ENCODE measurements at places on chromosomes 16 and 17. TPM values are rescaled to one million over a fixed set of nuclear protein-coding genes. Genes with fewer than 3 reads are reported as not detected.

KRTAP4-3 gene
- not detected for total RNA-seq

FAM83G gene
- 9.4 TPM for total RNA-seq

KRTAP3-3 gene
- not detected for total RNA-seq

C16orf89 gene
- total RNA-seq: not detected

DNA sequence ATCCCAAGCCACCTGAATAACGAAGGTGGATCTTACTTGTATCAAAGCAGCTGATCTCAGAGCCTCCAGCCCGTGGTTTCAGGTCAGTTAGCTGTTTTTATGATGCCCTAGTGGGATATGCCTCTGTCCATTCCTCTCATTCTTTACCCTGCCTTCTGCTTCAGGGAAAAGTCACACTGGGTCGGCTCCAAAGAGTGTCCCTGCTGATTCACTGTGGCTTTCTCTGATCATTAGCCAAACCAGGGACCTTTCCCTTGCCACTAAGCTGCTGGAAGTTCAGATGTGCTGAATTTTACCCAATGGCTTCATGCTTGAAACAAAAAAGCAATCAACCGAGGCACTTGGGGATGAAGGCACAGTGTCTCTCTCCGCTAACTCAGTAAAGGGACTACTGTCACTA, 170.2 kb upstream of the SALL1 start:
- no peak for DNase-seq

- DNase-seq: no peak
These were observed 9.1 kb upstream of the CCL5 start for GRCh38 chr17:35889241-35889640.

- DNase-seq: no peak
These were observed 197.8 kb upstream of the PIRT start for GRCh38 chr17:11035681-11036080.

- DNase-seq: no peak
These were observed 1.2 kb upstream of the WIPI1 start for GRCh38 chr17:68458260-68459036.

DNA sequence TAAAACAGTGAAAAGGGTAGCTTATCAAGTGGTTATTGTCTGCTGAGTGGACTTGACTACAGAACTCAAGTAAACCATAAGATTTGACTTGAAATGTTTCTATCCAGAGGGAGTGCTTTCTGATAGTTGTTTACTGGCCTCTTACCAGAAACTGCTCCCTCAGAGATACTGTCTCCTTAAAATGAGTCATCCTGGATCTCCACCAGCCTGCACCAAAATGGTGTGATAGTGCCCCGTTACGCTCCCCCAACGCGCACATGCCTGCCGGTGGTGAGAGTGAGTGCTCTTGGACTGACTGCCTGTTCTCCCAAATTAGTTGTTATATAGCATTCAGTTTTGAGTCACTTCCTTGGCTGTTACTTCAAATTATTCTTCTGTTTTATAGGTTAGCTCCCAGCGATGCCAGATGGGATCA, 22.9 kb downstream of the PRCD start:
- DNase-seq: no peak

GRCh38 chr17:19644493-19645210, 3.9 kb upstream of the ALDH3A2 start:
- no peak for DNase-seq

DNA sequence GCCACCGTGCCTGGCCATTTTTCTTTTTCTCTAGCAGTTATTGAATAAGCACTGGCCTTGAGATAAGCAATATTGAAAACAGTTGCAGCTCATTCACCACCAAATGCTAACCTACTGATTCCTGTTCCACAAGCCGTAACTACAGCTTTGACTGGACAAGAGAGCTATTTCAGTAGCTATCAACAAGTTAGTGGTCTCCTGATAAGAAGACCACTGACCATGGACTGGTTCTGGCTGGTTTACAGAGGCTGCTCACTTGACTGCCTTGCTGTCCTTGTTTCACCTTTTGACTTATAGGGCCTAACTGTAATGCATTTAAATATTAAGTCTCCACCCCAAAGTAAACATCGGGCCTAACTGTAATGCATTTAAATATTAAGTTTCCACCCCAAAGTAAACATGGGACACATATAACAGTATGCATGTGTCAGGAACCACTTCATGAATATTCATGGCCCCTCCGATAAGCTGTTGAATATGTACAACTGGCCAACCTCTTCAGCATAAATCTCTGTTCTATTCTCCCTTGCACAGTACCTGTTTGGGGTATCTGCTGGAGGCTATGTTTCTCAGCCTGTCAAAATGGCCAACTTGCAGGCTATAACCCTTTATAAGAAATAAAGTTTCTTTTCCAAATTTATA, 94.1 kb downstream of the USP32 start:
- no peak for DNase-seq

GRCh38 chr16:46889942-46890300, 5.8 kb downstream of the GPT2 start:
- no peak for DNase-seq

DNA sequence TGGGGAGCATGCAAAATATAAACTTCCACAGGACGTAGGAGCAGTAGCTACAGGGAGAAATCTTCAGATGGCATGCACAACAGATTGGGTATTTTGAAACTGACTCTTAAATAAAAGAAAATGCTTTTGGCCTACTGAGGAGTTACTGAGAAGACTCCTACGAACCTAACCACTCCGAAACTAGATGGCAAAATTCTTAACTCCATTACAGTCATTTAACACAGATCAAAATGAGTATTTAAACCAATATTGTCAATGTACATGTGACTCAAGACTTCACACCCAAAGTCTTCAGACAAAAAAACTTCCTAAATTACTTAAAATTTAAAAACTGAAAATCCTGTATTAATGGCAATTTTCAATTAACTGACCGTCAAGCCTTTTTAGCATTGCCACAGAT, 8.4 kb upstream of the TERB1 start:
- no peak for DNase-seq

DNA sequence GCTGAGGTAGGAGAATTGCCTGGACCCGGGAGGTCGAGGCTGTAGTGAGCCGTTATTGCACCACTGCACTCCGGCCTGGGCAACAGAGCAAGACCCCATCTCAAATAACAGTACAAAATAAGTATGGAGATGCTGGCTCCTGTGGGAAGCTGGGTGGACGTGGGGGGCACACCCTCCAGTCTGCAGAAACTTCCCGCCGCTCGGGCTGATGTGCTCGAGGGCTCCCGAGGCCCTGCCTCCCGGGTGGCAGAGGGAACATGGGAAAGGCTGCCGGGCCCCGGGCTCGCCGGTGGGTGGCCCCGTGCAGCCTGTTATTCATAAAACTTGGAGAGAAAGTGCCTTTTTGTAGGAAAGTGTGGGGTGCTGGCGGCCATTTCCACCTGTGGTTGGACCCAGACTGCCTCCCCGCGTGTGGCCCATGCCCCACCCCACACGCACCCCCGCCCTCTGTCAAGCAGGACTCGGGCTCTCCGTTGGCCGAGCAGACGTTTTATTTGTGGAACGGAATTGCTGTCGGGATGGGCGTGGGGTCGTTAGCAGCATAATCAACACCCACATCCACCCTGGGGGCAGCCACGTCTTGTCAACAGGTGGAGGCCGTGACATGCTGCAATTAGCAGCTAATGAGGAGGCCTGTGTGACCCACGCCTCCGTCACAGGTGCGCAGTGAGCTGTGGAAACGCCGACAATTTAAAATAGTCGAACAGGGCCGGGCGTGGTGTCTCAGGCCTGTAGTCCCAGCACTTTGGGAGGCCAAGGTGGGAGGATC, 7.4 kb upstream of the CIAO3 start:
- DNase-seq: no peak

DNA sequence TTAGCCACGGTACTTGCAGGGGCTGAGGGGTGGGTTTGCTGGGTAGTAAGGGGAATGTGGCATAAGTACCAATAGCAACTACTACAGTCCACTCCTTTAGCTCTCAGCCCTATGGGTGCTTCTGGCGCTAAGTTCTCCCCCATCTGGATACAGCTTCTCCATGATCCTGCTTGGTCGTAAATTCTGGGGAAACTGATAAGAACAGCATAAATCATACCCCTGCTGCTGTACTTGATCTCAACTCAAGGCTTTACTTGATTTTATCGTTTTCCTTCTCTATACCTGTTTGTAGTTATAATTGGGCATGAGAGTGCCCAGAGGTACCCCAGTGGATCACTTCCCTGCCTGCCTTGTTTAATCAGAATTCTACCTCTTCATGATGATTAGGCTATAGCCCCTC, 331.4 kb downstream of the PMP22 start:
- no peak for DNase-seq

GRCh38 chr16:88602091-88602490, 31.9 kb downstream of the ZC3H18 start:
- no peak for DNase-seq

- no peak for DNase-seq
These were observed 2.6 kb downstream of the SOX8 start for GRCh38 chr16:984121-984694.

- no peak for DNase-seq
These were observed 44.1 kb upstream of the MARCHF10 start for GRCh38 chr17:62852195-62852594.

Measured in activated naive CD4-positive, alpha-beta T cell treated with anti-CD3 and anti-CD28 coated beads, Interleukin-2, amount 50 U/mL, for 72 hours (primary cell).